ENCODE measurements at places on chromosomes 12 and 14.

DNA sequence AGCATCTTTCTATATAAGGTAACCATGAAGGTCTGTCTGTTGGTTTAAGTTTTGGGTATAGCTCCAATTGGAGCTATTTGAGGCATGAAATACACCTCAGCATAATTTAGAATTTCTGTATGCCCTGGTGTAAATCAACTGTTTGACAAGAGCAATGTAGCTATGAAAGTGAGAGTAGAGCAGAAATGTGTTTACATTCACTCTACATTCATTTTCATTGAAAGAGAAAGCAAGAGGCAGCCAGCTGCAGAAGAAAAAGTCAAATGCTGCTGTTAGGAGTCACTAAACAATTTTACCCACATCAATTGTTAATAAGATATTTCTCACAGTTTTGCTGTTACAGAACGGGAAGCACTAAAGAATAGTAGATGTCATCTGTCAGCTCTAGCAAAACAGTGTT lies 252.5 kb downstream of the SLC6A15 start:
- DNase-seq: no peak

DNA sequence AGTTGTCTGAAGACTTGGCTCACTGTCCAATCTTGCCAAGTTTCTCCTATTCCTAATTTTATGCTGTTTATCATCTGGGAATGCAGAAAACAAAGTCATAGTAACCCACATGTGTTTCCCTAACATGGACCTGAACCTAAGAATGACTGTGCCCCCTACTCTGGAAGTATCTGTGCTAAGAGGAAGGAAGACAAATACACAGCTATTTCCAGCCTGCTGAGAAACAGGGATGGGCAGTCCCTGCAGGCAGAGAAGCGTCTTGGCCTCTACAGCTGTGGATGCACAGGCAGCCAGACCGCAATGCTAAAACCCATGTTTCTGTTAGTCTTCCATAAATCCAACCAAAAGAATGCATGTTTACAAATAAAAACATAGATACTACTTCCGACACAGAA lies 56.2 kb downstream of the DUSP16 start:
- DNase-seq: no peak

- no peak for DNase-seq
Observed at GRCh38 chr12:14244876-14245669, 120.4 kb upstream of the ATF7IP start.

DNA sequence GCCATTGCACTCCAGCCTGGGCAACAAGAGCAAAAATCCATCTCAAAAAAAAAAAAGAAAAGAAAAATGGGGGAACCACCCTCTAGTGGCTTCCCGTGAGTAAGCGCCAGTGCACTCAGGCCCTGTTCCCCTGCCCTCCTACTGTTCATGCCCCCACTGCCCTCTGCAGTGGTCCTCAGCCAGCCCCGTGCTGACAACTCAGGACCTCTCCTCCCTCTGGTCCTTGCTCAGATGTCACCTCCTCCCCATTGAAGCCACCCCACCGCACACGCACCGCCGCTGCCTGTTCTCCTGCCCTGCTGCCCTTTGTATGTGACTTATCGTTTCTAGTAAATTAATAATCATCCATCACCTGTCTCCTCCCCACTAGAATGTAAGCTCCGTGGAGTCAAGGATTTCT lies 58.8 kb upstream of the DYNC1H1 start:
- DNase-seq: peak; percentile 52

GRCh38 chr14:60235440-60235839 lies 13.6 kb upstream of the PPM1A start:
- DNase-seq: no peak

DNA sequence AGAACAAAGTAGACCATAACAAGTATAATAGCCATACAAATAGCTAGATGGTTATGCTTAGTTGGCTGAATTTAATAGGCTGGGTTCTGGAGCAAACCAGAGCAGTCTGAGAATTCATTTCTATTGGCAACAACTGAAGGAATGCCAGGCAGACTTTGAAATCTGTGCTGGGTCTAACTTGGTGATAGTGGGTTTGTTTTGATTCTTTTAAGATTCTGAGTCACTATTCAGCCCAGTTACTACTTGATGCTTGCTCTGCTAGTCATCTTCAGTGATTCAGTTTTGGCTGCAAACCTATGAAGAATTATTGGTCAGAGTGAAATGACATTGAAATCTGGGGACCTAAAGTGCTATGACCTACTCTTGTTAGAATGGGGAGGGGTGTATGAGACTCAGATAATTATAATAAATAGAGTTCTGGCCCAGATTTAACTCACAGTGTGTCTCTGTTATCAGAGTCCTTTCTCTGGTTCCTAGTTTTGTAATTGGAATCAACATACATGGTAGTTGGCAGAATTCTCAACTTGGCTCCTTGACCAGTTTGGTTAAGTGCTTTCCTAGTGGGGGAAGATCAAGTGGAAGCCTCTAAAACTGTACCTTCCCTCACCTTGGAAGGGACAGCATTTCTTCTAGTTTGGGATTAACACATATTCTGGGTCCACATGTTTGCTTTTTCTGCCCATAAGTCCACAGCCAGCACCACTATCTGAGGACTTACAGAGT lies 43.5 kb downstream of the MNAT1 start:
- no peak for DNase-seq

DNA sequence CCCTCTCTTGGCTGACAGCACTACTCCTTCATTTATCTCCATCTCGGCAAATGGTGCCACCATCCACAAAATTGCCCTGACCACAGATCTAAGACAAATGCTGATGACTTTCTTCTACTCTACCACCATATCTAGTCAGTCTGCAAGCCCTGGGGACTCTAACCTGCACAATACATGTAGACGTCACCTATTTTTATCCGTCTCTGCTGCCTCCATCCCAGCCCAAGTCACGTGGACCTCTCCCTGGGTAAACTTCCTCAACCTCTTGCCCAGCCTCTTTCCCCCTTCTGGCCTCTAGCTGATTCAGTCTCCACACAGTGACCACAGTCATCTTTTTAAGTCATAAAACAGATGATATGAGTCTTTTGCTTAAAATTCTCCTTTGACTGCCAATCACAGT lies 1203.0 kb downstream of the AACS start:
- DNase-seq: no peak

- DNase-seq: no peak
Observed at GRCh38 chr14:83271663-83272062, 1738.0 kb upstream of the SEL1L start.

Data from sigmoid colon (tissue), 7 donors.